Caco-2 (cell line): ENCODE measurements at places on chromosomes 5 and 9.

DNA sequence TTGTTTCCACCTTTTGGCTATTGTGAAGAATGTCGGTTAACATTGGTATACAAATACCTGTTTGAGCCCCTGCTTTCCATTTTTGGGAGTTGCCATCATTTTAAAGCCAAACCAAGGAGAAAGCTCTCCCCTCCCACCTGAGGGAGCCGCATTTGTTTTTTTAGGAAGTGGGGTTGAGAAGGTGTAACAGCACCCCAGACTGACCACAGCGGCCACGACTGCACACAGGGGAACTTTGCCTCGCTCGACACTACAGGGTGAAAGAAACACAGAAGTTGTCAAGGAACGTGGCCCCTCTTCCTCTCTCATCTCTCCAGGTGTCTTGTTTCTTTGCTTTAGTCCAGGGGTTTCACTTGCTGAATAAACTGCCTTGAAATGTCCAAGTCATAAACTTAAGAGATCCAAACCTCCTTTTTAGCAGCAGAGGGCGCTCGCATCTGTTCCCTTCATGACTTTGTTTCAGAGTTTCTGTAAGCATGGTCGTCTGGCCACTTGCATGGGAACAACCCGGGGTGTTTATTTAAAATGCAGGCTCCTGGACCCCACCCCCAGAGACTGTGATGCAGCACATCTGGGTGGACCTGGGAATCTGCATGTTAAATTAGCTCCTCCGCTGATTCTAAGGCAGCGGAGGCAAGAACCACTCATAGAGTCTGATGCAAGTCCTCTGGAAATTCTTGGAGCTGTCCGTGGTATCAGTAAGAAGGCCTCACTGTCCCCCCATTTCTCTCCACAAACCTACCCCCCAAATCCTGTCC is 2.1 kb upstream of the TTLL11 start:
- DNase-seq = no peak

GRCh38 chr5:54021431-54022164 is 288.8 kb downstream of the ARL15 start:
- no peak for DNase-seq

DNA sequence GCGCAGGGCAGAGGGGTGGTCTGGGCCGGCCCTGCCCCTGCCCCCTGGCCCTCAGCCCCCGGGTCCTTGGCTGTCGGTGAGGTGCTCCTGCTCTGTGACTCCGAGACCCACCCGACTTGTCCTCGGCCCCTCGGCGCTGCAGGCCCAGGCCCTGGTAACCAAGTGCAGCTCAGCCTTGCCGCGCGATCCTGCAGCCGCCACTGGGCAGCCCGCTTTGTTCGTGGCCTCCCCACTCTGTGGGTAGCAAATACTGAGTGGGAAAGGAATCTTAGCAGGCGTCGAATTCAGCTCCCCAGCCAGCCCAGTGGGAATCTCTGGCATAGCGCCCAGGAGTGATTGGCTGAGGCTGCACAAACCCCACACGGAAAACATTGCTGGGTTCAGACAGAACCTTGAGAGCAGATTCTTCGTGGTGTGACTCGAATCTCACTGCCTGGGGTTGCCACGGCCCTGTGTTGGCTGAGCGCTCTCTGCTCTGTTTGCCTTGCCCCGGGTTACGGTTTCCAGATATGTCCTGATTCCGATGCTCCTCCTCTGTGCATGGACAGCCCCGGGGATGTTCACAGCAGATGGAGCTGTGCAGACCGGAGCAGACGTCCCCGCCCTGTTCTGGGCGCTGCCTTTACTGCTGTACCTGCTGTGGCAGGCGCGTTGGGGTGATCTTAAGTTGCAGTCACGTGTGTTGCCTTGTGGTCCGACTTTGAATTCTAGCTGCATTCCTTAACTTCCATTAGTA is 13.4 kb upstream of the EXOC3 start:
- DNase-seq = peak; percentile 27

- DNase-seq = no peak
Observed at GRCh38 chr9:11779971-11780370, 913.2 kb upstream of the TYRP1 start.

DNA sequence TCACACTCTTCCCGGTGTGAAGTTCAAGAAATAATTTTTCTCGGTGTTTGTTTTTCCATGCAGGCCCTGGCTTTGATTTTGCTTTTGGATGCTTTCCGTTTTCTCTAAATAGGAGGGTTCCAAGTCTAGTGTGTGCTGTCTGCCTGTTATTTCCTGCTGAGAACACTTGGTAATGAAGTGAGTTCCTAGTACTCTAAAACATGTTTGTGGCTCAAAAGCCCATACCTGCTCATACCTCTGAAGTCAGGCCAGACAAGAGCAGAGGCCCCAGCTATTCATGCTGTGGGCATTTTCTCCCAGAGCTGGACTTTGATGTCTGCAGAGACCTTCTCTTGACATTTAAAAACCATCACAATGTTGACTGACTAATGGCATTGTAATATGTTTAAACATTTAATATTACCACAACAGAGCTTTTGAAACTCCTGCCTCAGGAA is 211.2 kb downstream of the GOLPH3 start:
- no peak for DNase-seq

GRCh38 chr5:177194268-177194667 is 60.7 kb downstream of the NSD1 start:
- peak; percentile 11 for DNase-seq

DNA sequence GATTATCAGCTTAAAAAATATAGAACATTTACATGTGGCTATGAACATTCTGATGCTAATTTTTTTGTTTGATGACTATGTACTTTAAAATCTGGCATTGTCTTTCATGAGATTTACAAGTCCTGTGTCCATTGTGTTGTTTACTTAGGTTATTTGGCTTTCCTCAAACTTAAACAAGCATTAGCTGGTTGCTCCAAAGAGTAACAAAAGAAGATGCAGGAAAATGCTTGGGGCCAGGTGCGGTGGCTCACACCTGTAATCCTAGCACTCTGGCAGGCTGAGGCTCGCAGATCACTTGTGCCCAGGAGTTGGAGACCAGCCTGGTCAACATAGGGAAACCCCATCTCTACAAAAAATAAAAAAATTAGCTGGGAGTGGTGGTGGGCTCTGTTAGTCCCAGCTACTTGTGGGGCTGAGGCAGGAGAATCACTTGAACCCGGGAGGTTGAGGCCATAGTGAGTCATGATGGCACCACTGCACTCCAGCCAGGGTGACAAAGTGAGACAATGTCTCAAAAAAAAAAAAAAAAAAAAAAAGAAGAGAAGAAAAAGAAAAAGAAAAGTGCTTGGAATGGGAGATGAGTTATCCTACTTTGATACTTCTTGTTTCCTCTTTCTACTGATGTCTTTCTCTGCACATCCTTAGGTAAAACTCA is 39.7 kb downstream of the PAM start:
- no peak for DNase-seq

DNA sequence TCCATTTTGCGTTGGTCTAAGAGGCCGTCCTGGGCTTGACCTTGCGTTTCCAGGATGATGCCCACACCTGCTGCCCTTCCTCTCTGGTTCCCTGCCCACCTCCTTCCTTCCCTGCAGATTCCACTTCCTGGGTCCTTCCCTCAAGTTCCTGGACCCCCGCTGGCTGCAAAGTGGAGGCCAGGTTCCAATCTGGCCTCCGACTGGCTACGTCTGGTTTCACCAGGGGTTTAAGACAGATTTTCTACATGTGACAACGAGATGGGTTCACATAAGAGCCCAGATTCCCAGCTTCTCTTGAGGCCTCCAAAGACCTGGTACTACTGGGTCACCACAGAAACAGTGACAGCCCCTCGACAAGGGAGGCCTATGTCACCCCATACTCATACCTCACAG is 2.1 kb downstream of the MGAT4B start:
- DNase-seq = no peak

DNA sequence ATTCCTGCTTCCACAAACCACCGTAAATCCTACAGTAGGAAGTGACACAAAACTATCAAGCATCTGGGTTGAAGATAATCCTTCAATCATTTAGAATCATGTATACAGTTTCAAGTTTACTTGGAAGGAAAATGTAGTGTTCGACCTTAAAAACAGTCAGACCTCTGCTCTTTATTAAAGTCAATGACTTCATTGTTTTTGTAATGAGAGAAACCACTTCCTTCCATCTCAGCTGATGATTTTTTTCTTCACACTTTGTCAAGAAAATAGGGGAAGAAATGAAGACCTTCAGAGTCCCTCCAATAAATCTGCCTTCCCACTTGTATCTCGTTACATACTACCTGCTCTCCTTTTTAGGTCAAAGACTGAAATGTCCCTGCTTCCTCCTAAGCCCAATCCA is 30.1 kb downstream of the TUSC1 start:
- no peak for DNase-seq

- no peak for DNase-seq
Observed at GRCh38 chr5:127643607-127644006, 5.3 kb upstream of the CTXN3 start.

- DNase-seq = no peak
Observed at GRCh38 chr5:87674235-87674634, 261.5 kb upstream of the CCNH start.

GRCh38 chr5:35443803-35444595 is 173.7 kb upstream of the SPEF2 start:
- no peak for DNase-seq

DNA sequence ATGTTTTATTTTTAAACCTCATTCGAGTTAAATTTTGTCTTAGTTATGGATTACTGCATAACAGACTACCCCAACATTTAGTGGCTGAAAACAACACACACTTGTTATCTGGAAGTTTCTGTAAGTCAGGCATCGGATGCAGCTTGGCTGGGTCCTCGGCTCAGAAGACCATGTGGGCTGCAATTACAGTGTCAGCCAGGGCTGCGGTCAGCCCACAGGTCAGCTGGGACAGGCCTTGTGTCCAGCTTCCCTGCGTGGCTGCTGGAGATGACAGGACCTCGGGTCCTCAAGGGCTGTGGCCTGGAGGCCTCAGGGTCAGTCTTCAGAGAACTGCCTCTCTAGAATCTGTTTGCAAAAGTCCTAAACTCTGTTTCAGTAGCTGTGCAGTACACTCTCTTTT is 219.0 kb upstream of the IRX1 start:
- no peak for DNase-seq

DNA sequence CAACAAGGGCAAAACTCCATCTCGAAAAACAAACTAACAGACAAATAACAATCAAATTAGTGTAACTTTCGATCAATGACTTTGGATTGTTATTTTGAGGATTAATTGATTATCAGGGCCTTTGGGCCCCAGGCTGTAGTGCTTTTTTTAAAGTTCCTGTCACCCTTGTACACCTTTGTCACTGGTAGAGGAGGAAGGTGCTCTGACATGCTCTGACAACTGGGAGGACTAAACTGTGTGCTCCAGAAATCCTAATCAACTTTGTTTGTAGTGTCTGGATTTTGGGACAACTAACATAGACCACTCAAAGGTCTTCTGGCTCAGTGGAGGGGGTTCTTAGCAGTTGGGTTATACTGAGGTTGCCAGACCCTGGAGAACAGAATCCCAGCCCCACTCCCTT is 1.8 kb downstream of the TXN start:
- no peak for DNase-seq

GRCh38 chr5:132136906-132137305 is 63.3 kb downstream of the CSF2 start:
- DNase-seq = no peak

DNA sequence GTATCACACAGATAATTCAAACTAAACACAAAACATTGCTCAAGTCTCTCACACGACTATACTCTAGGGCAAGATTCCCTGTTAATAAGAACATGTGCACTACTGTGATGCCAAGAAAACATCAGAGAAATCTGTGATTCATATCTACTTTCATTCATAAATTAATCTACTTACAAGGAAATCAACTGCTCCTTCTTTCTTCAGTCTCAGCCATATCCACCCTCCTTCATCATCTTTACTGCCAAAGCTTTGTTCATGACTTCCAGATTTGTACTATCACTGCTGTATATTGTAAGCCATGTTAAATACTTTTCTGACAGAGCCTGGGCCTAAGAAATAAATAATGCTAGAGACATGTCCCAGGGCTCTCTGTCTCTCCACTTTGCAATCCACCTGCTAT is 35.1 kb downstream of the CTNNAL1 start:
- DNase-seq = no peak

DNA sequence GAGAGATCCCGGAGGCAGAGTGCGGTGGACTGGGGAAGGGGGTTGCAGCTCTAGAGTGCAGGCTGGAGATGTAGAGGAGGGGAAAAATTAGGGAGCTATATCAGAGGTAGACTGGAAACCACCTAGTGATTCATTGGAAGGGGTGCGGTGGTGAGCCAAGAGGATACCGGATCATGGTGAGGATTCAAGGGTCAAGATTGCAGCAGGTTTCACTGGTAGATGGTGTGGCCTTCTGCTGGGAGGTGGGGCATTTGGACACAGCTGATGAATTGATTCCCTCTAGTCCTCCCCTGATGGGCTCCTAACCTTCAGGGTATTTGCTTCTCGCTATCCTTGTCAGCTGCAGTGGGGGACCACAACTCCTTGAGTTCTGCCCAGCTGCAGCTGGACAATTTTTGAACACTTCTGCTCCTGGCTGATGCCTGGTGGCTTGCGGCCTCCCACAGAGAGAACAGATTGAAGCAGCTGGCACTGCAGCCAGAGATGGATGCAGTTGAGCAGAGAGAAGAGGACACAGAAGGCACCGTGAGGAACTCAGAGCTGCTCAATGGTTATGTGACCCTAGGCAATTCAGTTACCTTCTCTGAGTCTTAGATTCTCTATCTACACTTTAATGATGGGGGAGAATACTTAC is 134.4 kb upstream of the ABCA1 start:
- DNase-seq = no peak

GRCh38 chr9:38393128-38393796 is 760 bp downstream of the ALDH1B1 start:
- DNase-seq = no peak

- no peak for DNase-seq
Observed at GRCh38 chr5:139392324-139392677, 2.6 kb upstream of the MZB1 start.

GRCh38 chr5:78540335-78541085 is 108.1 kb downstream of the LHFPL2 start:
- DNase-seq = no peak

DNA sequence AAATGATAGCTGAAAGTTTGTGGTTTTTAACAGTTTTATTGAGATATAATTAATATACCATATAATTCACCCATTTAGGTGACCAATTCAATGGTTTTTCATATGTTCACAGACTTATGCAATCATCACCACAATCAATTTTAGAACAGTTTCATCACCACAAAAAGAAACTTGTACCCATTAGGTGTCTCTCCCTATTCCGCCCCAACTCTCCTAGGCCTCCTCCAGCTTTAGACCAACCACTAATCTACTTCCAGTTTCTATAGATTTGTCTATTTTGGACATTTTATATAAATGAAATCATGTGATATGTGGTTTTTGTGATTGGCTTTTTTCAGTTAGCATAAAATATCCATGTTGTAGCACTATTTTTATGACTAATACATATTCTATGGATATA is 38.6 kb downstream of the YTHDC2 start:
- DNase-seq = no peak

DNA sequence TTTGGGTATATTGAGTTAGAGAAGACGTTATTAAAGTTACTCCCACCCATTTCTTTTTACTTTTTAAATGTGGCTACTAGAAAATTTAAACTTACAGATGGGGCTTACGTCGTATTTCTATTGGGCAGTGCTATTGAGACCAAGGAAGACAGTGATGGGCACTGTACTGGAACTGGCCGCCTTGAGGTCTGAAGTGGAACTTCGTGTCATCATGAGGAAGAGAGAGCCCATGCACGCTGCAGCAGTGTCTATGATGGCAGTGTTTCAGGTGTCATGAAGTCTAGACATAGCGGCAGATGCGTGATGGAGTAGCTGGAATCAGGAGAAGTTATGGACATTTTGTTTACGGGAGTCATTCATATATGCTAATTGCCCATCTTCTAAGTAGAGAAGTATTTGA is 143.7 kb downstream of the LRRC70 start:
- no peak for DNase-seq

- no peak for DNase-seq
Observed at GRCh38 chr5:106171132-106171531, 1499.6 kb downstream of the EFNA5 start.
